ENCODE measurements at places on chromosomes 6 and 20.

DNA sequence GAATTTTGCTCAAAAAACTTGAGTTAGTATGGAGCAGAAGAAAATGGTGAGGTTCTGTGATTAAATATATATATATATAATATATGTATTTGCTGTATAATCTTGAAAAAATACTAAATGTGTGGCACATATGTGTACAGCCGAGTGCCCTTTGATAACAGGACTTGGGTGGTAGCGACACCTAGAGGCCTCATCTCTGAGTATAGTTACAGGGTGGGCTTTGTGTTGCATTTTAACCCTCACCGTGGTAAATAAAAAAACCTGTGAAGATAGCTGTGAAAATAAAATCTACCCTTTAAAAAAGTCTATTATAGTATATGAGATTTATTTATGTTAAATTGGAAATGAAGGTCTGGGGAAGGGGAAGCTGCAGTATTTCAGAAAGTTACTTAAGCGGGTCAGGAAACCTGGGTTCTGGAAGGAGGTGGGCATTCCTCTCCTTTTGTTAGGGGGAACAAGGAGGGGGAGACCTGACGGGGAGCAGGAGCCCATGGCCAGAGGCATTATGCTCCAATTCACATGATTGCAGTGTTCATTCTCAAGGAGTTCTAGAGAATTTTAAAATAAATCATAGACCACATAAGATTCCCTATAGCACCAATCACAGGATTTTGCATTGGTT, 82.7 kb downstream of the SH3BGRL2 start:
- DNase-seq: peak; percentile 37

DNA sequence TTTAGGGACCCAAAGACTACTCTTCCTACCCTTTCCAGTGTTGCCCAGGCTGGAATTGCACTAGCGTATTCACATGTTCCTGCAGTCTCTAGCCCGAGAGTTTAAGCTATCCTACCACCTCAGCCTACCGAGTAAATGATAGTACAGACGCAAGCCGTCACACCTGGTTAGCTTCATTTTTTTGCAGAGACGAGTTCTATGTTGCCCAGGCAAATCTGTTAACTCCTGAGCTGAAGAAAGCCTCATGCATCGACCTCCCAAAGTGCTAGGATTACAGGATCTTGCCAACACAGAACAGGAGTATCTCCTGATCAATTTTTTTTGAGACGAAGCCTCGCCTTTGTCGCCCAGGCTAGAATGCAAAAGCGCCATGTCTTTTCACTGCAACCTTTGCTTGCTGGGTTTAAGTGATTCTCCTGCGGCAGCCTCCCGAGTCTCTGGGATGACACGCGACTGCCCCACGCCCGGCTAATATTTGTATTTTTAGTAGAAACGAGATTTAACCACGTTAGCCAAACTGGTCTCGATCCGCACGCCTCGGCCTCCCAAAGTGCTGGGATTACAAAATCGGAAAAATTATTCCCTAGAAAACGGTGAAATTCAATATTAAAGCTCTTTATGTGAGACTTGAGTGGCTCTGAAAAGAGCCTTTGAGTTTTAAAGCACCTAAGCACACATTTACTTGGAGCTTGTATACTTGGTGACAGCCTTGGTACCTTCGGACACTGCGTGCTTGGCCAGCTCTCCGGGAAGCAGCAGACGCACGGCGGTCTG, 128.5 kb downstream of the HFE start:
- peak; percentile 45 for DNase-seq

DNA sequence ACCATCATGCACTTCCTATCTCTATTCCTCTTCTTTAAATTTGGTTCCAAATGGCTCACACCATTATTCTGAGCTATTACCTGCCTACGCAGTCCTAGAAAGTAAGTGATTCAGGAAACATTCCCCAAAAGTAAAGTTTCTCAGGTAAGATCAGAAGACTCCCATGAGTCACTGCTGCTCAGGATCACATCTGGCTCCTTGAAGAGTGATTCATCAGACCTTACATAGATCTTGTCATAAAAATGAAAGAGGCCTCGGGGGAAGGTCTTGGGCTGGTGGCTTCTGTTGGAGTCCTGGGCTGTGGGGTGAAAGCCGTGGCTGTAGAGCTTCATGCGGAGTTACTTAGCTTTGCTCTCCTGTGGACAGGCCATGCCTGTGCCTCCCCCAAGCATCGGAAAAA, 35.9 kb downstream of the PLG start:
- DNase-seq: no peak

DNA sequence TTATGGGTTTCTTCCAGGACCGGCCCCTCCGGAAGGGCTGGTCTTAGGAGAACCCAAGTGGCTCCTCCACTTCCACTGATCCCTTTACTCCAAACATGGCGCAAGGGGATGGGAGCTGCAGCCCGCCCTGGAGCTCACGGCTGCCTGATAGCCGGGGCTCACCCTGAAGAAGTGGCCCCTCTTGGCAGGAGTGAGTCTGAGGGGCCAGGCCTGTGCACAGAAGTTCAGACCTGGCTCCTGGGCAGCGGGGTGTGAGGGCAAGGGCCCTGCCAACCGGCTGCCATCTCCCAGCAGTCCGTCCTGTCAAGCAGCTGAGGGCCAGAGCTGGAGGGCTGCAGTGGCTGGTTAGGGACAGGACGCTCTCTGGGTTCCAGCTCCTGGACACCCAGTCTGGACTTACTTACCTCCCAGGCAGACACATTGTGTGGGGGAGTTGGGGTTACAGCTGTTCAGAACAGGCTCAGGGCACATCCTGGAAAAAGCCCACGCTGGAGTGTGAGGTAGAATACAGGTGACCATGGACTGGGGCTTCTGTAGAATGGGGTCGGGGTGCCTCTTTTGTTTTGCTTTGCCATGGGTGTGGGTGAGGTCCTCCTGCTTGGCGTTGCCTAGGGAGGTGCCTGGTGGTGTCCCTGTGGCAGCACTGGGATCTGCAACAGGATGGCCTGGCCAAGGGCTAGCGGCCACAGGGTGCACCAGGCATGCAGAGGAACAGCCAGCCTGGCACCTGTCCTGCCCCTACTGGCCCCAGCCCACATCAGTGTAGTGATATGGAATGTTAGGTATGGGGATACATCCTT, 88.4 kb downstream of the ASXL1 start:
- DNase-seq: no peak

DNA sequence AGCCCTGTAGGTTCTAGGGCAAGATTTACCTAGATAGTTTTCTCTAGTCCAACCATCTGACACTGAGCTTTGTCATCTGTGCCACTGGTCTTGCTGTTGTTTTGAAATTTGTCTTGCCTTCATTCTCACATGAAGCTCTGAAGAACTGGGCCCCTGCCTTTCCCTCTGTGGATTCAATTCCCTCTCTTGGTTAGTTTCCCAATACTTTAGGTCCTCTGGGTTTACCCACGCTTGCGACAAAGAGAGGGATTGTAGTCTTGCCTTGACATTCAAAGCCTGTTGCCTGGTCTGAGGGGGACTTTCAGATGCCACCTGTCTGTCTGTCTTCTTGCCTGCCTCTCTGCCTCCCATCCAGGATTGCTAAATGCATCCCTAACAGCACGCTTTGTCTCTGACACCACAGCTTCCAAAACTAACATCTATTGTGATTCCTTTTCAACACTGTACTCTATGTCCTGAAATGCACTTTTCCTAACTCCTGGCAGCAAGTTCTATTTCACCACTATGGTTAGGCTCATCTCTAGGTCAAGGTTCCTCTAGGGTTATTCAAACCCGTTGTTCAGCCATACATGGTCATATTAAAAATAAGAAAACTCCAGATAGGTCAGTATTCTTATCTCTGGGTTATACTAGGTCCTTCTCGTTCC, 25.5 kb upstream of the MANEA start:
- DNase-seq: no peak

- peak; percentile 42 for DNase-seq
These were observed 185.8 kb upstream of the SGK1 start for GRCh38 chr6:134503585-134504281.

DNA sequence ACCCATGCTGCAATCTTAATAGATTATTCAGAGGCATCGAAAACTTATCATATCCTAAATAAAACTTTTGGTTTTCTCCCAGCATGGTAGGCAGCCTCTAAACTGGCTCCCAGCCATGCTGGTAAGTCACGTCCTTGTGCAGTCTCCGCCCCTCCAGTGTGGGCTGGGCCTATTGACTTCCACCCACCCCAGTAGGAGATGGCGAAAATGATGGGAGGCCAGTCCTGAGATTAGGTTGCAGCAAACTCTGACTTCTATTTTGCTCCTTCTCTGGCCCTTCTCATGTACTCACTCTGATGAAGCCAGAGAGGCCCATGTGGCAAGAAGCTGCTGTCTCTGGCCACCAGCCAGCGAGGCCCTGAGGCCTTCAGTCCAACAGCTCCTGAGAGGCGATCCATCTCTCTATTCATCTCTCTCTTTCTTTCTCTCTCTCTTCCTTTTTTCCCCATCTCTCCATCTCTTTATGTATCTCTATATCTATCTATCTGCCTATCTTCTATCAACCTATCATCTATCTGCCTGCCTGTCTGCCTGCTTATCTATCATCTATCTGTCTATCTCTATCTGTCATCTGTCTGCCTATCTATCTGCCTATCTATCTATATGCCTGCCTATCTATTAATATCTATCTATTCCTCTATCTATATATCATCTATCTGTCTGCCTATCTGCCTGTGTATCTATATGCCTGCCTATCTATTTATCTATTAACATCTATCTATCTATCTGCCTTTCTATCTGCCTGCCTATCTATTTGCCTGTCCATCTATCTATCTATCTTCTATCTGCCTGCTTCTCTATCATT, 52.7 kb upstream of the STX16 start:
- DNase-seq: peak; percentile 48

GRCh38 chr6:70706491-70707123, 38.9 kb downstream of the SMAP1 start:
- DNase-seq: peak; percentile 38

DNA sequence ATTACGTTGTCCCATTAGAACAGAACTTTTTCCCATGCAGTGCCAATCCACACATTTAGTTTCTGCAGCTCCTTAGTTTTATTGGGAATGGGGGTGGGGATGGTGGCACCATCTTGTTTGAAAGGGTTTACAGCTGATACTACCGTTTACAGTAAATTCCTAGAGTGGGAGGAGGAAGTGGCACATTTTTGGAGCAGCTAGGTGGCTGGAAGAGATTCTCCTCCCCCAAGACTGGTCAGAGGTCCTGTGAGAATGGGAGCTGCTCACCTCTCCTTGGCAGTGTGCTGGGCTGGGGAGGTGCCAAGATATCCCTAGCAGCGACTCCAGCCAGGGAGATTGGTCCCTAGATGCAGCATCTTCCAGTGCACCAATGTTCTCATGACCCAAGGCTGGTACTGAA, 12.4 kb upstream of the CCN6 start:
- DNase-seq: no peak

GRCh38 chr20:62183426-62184142, 756 bp downstream of the MTG2 start:
- DNase-seq: no peak

- no peak for DNase-seq
These were observed 98.7 kb downstream of the PLEKHG1 start for GRCh38 chr6:150698391-150698790.

GRCh38 chr6:66128243-66128642, 421.2 kb upstream of the EYS start:
- DNase-seq: no peak

DNA sequence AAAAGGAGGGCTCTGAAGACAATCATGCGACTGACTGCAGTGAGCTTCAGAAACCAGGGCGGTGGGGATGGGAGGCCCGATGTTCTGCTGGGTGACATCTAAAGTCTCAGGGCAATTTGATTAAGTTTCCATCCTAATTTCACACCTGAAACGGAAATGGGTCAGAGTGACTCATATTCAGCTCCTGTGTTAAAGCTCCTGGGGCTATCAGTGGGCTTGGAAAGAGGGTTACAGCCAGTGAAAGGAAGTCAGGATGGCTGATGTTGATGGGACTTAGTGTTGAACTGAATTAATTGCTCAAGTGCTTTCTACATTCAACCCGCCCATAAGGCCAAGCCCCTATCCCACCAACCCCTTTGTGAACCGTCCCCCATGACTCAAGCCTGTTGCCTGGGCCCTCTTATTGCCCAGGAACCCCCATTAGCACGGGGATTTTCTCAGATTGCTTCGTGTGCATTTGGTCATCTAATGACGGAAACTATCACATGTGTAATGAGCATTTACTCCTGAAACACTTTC, 47.1 kb upstream of the TBC1D7 start:
- no peak for DNase-seq

DNA sequence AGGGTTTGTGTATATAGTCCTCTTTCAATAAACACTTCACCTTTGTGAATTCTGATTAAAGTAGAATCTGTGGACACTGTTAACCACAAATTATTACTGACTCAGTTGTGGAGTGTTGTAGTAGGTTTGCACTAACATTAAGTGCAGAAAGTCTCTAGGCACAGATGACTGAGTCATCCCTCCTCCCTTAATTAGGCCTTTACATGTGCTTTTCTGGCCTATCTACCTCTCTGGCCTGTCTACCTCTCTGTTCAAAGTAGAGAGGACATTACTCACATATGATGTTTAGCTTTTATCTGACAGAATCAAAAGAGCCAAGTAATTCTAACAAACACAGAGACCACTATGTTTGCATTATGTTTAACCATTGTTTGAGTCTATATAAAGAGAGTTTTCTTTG, 783.0 kb downstream of the TENT5A start:
- peak; percentile 43 for DNase-seq

- DNase-seq: peak; percentile 78
These were observed 97.8 kb downstream of the ANKS1A start for GRCh38 chr6:34986845-34987246.

GRCh38 chr6:6942831-6943230, 164.9 kb upstream of the RREB1 start:
- DNase-seq: peak; percentile 19

DNA sequence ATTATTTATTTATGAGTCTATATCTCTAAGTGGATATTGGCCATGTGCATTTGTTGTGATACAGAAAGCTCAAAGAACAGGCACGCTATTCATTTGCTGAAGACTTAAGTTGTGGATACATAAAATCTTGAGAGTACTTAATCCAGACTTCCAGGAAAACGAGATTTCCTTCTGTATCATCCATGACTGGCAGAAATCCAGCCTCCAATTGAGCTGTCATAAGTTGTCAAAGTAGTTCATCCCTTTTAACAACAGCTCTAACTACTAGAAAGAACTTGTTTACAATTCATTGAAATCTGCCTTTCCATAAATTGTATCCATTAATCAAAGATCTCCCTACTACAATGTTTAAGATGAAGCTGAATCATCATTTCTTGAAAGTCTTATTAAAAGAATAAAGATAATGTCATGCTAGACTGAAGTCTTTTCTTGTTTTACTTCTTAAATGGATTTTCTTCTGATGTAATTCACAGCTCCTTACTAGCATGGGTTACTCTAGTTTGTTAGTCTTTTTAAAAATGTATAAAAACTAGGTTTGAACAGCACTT, 447.3 kb upstream of the CITED2 start:
- peak; percentile 33 for DNase-seq
